ENCODE measurements at places on chromosomes 4 and X.

DNA sequence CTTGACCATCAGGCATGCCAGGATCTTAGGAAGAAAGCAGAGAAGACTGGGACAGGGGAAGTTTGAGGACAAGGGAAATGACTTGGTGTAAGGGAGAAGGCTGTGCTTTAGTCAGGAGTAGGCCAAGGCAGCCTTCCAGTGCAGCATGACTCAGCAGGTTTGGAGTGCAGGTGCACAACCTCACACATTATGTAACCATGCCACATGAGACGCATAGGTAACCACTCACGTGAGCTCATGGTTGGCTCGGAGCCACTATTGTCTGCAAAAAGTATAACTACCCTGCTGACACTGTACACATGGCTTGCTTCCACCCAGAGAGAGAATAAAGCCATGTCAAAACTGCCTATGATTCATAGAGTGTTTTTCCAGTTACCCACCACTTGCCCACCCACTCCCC lies 715.9 kb downstream of the SMARCA1 start:
- no peak for DNase-seq

DNA sequence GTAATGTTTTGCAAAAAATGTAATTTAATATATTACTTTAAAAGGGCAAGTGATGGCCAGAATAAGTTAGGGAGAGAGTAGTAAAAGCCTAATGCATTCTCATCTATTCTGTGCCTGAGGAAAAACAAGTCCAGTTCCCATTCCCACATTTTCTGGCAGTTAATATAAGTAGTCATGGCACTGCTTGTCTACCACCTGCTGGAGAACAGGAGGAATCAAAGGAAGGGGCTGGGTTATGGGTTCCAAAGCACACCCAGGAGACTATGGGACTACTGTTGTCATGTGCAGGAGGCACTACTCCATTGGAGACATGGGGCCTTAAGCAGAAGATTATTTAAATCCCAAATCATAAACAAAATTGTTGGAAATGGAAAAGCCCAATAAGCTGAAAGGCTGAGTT lies 2618.6 kb downstream of the ARAP2 start:
- DNase-seq, result no peak

- DNase-seq, result no peak
Measured at GRCh38 chr4:78788007-78788889, 12.1 kb downstream of the BMP2K start.

- no peak for DNase-seq
Measured at GRCh38 chr4:151067316-151067970, 32.0 kb upstream of the RPS3A start.

- DNase-seq, result peak; percentile 26
Measured at GRCh38 chr4:86500527-86500926, 93.6 kb upstream of the PTPN13 start.

GRCh38 chr4:1047976-1048772 lies 36.7 kb downstream of the FGFRL1 start:
- no peak for DNase-seq
